ENCODE measurements at places on chromosomes 16 and 17.
A peak's percentile ranks its signal among the peaks of the same experiment; 100 is the strongest.

GRCh38 chr17:70661342-70662222 lies 492.2 kb downstream of the KCNJ2 start:
- no peak for DNase-seq

DNA sequence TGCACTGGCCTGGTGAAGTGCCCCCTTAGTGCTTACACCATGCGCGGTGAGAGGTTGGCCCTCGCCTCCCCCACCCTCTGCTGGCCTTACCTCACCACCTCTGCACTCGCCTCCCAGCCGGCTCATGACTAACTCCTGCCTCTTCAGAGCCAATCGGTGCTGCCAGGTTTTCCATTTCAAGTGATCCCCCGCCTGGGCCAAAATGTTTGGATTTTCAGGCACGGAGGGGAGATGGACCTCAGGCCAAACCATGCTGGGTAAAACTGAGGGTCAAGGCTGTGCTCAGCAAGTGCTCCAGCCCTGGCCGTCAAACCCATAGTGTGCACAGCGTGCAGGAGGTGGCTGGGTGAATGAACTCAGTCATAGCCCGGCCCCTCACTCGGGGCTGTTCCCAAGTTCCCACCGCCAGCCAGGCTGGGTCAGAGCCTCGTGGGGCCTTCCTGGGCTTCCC lies 175.4 kb downstream of the SEC14L1 start:
- no peak for DNase-seq

DNA sequence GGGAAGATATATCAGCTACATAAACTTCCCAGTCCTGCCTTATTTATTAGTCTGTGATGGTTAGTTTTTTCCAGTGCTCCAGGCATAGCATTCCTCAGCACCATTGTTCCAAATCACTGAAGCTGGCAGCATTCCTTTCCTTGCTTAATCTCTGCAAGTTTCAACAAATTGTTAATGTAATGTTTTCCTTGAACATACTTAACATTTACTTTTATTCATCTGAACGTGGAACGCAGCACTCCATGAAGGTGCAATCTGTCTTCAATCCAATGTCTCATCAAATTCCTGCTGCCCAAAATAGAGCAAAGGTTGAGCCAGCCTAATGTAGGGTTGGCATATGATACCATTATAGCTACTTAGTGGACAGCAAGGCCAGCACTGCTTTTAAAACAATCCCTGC lies 441.1 kb upstream of the RBFOX1 start:
- DNase-seq: no peak

- DNase-seq: no peak
Observed at GRCh38 chr17:3558603-3559269, 1.1 kb upstream of the TRPV3 start.

DNA sequence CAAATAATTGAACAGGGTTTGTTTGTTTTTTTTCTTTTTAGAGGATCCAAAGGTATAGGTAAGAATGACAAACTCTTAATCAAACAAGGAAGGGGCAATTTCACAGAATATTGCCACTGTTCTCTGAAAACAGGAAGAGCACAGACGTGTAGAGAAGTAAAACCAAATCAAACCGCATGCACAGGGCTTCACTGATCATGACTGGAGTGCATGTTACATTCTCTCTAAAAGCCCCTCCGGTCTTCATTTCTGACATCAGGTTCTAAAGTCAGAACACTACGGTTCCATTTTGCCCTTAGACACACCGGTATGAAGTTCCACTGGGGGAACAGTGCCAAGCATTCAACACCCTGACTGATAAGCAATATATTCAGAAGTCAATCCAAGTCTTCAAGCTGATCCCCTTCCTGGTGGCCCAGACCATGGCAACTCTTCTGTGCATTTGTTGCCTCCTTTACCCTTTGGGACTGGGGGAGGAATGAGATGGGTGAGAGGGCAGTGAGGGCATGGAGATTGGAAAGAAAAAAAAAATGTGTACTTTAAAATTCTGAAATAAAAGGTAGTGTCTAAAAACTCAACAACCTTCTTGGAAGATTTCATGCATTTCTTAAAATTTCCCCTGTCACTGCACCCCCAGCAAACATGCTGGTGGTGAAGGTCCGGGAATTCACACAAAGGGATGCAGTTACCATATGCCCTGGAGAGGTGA lies 1.4 kb downstream of the MMD start:
- no peak for DNase-seq

DNA sequence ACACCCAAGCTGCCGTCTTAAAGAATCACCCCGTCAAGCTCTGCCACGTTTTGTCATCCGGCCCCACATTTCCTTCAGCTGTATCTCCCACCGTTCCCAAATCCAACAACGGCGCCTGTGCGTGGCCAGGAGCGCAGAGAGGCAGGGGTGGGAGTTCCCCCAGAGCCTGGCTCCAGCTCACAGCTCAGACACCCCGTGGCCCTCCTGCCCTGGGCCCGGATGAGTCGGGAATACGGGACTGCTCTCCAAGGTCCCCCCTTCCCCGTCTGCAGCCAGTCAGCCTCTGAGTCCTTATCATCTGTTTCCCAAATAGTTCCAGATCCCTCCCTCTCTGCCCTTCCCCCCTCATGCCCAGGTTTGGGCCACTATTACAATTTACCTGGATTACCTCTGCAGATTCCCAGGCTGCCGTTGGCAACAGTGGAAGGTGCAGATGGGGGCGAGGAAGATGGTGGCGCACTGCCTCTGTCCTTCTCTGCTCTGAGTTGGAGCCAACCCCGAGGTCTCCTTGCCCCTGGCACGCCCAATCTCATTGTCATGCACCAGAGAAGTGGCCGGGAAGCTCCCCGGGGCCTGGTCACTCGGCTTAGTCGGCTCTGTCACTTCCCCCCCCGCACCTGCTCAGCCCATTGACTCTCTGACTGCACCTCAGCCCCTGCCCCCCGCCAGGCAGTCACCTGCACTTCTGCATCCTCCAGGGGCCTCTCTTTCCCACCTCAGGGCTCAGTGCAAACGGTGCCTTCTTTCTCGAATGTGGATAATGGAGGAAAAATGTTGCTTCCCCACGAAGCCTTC lies 18.3 kb upstream of the RPTOR start:
- peak; percentile 51 for DNase-seq

GRCh38 chr17:51601622-51602261 lies 341.4 kb downstream of the UTP18 start:
- DNase-seq: no peak

GRCh38 chr16:65070831-65071432 lies 50.9 kb downstream of the CDH11 start:
- no peak for DNase-seq

DNA sequence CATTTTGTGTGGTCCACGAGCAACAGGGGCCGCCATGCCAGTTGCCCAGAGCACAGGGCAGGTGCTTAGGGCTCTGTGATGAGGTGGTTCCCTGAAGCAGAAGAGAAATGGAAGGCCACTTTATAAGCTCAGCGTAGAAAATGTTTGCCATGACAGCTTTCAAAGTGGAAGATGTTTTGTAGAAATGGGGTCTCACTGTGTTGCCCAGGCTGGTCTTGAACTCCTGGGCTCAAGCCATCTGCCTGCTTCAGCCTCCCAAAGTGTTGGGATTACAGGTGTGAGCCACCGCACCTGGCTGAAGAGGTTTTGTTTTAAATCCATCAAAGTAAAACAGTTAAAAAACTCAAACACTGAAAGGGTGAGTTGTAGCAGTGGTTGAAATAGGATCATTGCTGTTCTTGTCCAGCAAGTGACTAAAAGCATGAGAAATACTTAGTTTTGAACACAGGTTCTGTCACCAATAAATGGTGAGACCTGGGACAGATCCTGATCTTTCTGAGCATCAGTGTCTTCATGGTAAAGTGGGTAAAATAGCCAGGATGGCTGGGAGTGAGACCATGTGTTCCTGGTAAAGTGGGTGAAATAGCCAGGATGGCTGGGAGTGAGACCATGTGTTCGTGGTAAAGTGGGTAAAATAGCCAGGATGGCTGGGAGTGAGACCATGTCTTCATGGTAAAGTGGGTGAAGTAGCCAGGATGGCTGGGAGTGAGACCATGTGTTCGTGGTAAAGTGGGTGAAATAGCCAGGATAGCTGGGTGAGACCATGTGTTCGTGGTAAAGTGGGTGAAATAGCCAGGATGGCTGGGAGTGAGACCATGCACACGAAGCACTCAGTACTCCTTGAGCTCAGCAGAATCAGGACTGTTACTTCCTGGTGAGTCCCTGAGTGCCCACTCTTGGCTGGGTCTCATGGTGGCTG lies 46.0 kb downstream of the BANP start:
- no peak for DNase-seq

- no peak for DNase-seq
Observed at GRCh38 chr17:77479372-77480198, 338.8 kb downstream of the SEC14L1 start.
